ENCODE measurements at places on chromosomes 1 and 21. TPM values are rescaled to one million over a fixed set of nuclear protein-coding genes. Genes with fewer than 3 reads are reported as not detected.
A peak's percentile ranks its signal among the peaks of the same experiment; 100 is the strongest.

The PARS2 gene
- 10.2 TPM for total RNA-seq

DNA sequence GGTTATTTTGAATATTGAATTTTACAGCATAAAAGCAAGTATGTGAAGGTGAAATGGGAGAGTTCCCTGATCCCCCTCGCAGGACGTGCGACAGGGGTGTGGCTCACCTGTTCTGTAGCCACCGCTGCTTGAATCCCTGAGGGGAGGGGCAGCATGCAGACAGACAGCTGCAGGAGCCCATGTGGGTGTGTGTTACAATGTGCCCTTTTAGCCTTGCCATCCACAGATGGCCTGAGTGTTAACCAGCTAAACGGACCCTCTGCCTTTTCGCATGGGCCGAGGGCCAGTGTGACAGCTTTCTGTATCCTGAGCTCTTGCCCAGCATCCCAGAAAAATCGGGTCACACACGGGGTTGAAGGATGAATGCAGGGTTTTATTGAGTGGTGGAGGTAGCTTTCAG lies 43.3 kb downstream of the JAM2 start:
- H3K4me1 ChIP-seq, result no peaks in the 10 kb centered on the region
- H3K36me3 ChIP-seq, result no peaks in the 10 kb centered on the region
- H3K27ac ChIP-seq, result no peak overlapping the region
- H3K4me3 ChIP-seq, result no peak overlapping the region
- H3K27me3 ChIP-seq, result no peaks in the 10 kb centered on the region

DNA sequence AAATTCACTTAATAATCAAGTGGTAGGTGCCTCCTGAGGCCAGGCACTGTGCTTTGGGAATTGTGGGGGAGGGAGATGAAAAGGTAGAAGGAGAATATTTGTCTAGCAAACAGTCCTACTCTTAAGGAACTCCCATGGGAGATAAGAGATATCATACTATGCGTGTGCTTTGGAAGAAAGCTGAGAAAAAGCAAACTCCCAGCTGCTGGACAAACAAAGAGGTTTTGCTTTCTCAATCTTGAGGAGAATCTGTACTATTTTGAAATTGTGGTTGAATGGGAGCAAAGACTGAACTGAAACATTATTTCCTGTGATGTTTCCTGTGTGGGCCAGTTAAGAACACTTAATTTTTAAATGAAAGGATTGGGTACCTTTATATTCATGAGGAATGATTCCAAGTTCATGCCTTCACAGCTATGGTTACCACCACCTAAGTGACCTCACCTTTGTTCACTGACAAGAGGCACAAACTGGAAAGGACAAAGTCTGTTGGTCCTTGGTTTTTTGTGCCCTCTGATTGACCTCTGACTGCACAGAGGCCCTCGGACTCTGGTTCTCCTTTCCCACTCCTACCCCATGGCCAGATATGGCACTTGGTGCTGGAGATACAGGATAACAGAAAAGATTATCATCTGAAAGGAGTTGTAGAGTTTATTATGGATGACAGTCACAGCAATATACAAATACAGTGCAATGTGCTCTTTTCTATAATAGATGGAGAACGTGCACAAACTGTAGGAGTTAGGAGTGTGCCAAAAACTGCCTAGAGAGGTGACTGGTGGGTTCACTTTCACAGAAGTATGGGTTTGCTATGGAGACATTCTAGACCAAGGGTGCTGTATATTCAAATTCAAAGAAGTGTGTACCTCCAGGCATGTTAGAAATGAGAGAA lies 1.6 kb downstream of the CD53 start:
- H3K4me1 ChIP-seq, result peaks cover 2% of the 10 kb centered on the region
- no peak for DNase-seq
- no peak overlapping the region for H3K4me3 ChIP-seq

DNA sequence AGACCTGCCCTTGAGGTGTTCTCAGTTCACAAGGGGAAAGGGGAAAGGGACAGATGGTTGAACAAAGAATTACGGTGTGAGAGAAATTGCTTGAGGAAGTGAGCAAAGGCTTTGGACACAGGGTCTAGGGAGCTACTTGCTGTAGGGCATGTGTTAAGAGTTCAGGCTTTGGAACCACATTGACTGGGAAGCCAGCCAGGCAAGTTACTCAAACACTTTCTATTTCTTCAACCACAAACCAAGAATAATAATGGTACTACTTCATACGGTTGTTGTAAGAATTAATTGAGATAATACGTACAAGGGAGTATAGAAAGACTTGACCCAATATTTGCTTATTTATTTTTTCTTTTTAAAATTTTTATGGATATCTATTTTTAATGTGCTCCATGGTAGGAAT lies 26.6 kb downstream of the AK4 start:
- H3K4me3 ChIP-seq, result no peak overlapping the region
- no peaks in the 10 kb centered on the region for H3K27me3 ChIP-seq
- H3K4me1 ChIP-seq, result peaks cover 24% of the 10 kb centered on the region
- no peak for DNase-seq

DNA sequence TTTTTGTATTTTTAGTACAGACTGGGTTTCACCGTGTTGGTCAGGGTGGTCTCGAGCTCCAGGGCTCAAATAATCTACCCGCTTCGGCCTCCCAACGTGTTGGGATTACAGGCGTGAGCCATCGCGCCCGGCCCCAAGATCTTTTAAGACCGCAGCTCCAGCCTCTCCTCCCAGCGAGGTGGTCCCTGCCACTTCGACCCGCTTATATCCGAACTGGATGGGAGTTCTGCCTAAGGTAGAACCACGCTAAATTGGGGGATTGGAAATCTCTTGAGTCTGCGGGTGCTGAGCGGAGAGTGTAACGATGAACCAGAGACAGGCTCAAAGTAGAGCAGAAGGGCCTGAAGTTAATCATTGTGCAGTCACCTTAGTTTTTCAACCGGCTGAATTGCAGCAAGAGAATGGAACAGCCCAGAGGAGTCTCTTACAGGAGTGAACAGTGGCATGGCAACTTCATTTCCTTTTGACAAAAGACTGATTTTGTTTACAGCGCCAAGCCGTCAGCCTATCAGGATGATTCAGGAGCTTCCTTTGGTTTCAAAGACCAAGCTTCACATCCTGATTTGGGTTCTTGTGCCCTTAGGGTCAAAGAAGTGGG lies 726 bp upstream of the CYB5R1 start:
- DNase-seq, result no peak
- no peaks in the 10 kb centered on the region for H3K4me1 ChIP-seq
- peak overlapping the region; percentile 91 for H3K4me3 ChIP-seq
- no peak overlapping the region for H3K27ac ChIP-seq
- no peaks in the 10 kb centered on the region for H3K36me3 ChIP-seq

DNA sequence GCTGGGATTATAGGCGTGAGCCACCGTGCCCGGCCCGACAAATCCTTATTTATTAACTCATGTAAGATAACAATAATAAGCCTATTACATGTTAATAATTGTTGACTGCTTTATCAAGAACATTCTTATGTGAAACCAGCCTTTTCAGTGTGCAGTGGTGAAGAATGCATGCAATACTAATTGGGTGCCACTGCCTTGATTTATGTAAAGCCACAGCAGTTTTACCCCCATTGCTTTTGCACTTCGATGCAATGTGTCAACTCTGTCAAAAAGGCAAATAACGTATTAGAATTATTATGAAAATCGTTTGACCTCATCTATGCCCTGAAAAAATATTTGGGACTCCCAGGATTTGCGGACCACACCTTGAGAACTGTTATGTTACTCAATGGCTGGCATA lies 18.3 kb downstream of the NPR1 start:
- no peak for DNase-seq
- H3K27me3 ChIP-seq, result no peaks in the 10 kb centered on the region
- H3K36me3 ChIP-seq, result peaks cover 2% of the 10 kb centered on the region
- H3K4me3 ChIP-seq, result 0 out of 3 replicates have a peak overlapping the region, but pooled peaks have one; percentile 51

The TTC39A gene
- total RNA-seq, result 7.7 TPM

- DNase-seq, result no peak
- no peaks in the 10 kb centered on the region for H3K36me3 ChIP-seq
- no peaks in the 10 kb centered on the region for H3K4me1 ChIP-seq
- H3K27ac ChIP-seq, result no peak overlapping the region
Measured at GRCh38 chr1:98888869-98889268, 115.8 kb downstream of the PLPPR5 start.

DNA sequence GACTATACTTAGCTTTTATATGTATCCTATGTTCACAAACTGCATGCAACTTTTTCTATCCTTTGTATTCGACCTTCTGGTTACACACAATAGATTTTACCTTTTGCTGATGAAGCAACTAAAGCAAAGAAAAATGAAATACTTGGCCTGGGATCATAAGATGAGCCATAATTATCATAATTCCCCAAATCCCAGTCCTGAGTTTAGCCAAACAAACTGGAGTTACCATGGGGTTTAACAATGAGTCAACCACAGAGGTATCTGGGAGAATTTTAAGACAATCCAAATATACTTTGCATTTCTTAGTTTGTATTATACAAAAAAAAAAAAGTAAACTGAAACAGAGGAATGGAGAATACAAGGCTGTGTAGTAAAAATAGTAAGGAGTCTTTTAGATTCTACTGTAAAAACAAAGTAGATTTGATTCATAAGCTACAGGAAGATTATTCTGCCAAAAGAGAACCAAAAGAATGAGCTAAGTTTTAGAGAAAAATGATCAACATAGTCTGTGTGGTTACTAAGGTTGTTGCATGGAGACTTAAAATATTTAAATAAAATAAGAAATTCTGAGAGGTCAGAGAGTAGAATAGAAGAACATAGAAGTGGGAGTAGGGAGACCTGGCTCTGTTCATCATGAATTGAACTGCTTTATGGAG lies 60.4 kb upstream of the GORAB start:
- no peak overlapping the region for H3K27ac ChIP-seq
- no peak overlapping the region for H3K4me3 ChIP-seq
- H3K36me3 ChIP-seq, result no peaks in the 10 kb centered on the region

GRCh38 chr1:164969253-164969652 lies 387.3 kb downstream of the LMX1A start:
- H3K4me3 ChIP-seq, result no peak overlapping the region
- no peak for DNase-seq
- H3K4me1 ChIP-seq, result no peaks in the 10 kb centered on the region

DNA sequence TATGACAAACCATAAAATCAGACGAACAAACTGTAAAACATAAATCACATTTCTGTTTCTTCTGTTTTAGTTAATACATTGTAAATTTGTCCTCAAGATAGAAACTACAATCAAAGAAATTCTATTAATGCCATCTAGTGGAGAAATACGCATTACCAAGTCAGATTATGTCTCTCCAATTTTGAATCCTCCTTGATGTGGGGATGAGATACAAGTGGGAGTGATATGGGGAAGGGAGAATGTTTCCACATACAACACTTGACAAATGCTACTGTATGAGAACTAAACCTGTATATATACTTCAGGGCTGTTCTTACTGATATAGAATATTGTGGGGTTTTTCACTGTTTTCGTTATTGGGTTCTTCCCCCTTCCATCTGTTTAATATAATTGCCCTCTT lies 2.6 kb downstream of the HFM1 start:
- no peak overlapping the region for H3K4me3 ChIP-seq
- no peaks in the 10 kb centered on the region for H3K4me1 ChIP-seq
- no peaks in the 10 kb centered on the region for H3K36me3 ChIP-seq
- no peak for DNase-seq
- no peak overlapping the region for H3K27ac ChIP-seq

The ZBTB18 gene
- 11.9 TPM for total RNA-seq

The FMN2 gene
- total RNA-seq, result 0.61 TPM

GRCh38 chr1:219965285-219966070 lies 37.1 kb upstream of the SLC30A10 start:
- H3K36me3 ChIP-seq, result no peaks in the 10 kb centered on the region
- DNase-seq, result no peak
- no peaks in the 10 kb centered on the region for H3K4me1 ChIP-seq
- H3K27me3 ChIP-seq, result no peaks in the 10 kb centered on the region

The ANGPTL1 gene
- total RNA-seq, result not detected

DNA sequence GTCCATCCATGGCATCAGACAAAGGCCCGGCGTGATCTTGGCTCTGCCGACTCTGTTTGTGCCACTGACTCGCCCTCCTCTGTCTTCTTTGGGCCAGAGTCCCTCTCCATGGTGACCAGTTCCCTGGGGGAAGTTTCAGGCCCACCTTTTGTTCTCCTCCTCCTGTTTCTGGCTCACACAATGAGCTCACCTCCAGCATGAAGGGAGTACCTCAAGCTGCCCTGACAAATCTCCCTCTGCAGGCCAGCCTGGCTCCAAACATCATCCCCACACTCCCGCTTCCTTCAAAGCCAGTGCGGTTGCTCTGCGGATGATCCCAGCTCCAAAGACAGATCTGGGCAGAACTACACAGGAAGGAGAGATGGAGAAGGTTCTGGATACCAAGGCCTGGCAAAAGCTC lies 576.6 kb downstream of the NPHP4 start:
- H3K4me1 ChIP-seq, result no peaks in the 10 kb centered on the region
- no peaks in the 10 kb centered on the region for H3K36me3 ChIP-seq
- no peak overlapping the region for H3K27ac ChIP-seq
- DNase-seq, result peak; percentile 59
- H3K4me3 ChIP-seq, result no peak overlapping the region

DNA sequence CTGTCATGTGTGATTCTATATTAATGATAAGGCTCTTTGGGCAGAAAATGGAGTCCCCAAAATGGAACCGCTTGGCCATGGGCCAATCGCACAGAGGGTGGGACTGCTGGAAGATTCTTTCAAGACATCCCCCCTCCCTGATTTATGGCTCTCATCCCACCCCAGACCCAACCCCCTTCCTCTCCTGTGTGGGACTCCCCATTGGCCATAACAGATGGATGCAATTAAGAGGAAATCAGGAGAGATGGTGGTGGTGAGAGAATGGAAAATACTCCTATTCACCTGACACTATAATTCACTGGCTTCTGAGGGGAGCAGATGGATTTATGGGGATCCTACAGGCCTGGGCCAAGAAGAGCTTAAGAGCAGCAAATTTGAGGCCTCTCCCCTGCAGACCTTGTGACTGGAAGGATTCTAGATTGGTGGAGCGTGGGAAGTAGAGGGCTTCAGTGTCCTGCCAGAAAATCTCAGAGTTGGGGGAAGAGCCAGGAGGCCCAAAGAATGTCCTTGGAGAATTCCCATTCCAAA lies 1.7 kb downstream of the IGFN1 start:
- H3K4me1 ChIP-seq, result no peaks in the 10 kb centered on the region
- H3K27me3 ChIP-seq, result no peaks in the 10 kb centered on the region
- H3K4me3 ChIP-seq, result no peak overlapping the region
- H3K27ac ChIP-seq, result no peak overlapping the region
- DNase-seq, result no peak
- no peaks in the 10 kb centered on the region for H3K36me3 ChIP-seq

DNA sequence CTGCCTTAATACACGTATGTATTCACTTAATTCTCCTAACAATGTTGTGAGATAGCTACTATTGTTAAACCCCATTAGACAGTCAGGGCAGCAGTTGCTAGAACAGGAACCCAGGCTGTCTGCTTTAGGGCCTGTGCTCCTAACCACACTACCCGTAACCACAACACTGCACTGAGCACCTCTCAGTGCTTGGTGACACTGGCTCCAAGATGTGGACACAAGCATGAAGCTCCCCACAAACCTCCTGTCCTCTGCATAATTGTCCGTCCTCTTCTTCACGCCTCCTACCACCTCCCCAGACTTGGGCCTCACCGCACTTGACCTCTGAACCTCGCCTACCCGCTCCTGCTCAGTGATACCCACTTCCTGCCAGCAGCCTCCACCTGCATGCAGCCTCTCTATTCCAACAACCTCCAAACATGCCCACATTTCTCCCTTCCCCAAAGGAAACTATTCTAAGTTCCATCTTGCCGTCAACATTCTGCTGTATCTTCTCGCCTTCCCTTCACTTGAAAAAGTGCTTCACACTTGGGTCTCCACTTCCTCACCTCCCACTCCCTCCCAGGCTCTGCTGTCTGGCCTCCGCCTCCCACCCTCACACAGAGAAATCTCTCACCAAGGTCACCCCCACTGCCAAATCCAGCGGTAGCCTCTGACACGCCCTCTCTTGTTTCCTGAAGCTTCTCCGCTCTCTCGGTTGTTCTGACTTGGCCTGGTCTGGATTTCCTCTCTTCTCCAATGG lies 14.6 kb upstream of the AHDC1 start:
- H3K36me3 ChIP-seq, result no peaks in the 10 kb centered on the region
- no peaks in the 10 kb centered on the region for H3K27me3 ChIP-seq
- no peak for DNase-seq
- H3K4me1 ChIP-seq, result peaks cover 6% of the 10 kb centered on the region
